GM18507 (cell line): ENCODE measurements at places on chromosomes 11 and 22.

GRCh38 chr22:45776313-45776585, 104.6 kb downstream of the ATXN10 start:
- no peak for DNase-seq

DNA sequence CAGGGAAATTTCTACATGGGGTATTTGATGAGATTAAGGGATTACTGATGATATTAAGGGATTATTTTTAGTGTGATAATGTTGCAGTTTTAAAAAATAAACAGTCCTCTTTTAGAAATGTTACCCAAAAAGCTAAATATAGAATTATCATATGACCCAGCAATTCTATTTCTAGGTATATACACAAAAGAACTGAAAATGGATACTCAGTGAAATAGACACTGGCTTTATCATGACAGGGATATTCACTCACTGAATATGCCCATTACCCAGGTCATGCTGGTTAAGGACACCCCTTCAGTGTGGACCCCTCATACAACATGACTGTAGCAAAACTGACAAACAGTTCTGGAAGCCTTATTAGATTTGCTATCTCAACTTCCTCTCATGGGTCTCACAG, 27.8 kb downstream of the USP28 start:
- no peak for DNase-seq

DNA sequence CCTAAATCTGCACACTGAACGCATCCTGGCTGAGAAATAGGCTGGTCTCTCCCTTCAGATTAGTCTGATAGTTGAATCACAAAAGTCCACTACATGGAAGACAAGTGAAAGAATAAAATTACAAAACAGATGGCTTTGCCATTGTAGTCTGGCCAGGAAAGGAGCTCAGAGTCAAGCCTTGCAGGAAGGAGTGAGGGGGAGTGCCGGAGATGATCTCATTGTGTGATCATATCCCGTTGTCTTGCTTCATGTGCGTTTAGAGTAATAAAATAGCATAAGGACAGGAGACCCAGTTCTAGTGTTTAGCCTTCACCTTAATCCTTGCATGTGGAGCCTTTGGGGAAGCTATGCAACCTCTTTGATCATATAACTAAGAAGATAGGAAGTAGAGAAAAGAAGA, 666.7 kb upstream of the RAG2 start:
- no peak for DNase-seq

DNA sequence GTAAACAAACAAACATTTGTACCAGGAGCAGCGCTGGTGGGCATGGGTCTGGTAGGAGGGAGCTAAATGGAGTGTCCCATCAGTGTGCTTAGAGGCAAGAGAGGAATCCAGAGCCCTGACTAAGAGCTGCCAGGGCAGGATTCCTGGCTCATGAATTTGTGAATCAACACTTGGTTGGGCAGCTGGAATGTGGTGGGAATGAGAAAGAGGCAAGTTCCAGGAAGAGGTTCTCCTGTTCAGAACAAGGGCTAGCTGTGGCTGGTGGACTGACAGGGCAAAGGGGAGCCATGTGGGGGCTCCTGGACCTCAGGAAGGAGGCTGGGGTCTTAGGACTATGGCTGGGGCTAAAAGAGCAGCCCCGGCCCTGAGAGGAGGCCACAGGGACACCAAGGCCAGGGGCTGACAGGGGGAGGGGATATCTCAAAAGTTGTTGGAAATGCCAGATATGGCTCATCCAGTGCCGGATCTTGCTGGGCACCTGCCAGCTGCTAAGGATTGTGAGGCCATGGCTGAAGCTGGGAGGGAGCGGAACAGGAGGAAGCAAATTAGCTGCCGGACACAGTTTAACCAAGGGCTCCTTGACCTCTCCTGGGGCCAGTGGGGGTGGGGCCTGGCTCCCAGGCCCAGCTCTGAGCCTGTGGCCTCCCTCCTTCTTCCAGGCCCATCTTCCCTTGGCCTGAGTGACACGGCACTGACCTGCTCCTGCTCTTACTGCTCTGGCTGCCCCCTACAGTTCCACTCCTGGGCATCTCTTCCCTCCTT, 14.6 kb upstream of the P2RY6 start:
- no peak for DNase-seq

GRCh38 chr11:19311308-19312030, 70.7 kb upstream of the E2F8 start:
- DNase-seq: peak; percentile 20

DNA sequence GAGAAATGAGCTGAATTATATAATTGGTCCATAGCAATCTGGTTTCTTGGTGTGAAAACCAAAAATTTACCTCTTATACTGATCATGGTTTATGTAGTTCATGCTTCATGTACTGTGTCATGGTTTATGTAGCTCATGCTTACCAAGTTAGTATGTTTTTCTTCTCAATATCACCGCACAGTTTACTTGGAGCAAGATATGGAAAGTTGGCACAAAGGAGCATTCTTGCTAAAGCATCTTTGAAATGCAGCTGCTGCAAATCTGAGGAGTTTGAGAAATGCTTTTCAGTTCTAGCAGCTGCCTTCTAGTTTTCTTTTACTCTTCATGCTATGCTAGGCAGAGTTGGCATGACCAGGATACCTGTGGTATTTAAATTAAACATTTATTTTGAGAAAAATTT, 4.5 kb downstream of the OR10G7 start:
- DNase-seq: no peak

DNA sequence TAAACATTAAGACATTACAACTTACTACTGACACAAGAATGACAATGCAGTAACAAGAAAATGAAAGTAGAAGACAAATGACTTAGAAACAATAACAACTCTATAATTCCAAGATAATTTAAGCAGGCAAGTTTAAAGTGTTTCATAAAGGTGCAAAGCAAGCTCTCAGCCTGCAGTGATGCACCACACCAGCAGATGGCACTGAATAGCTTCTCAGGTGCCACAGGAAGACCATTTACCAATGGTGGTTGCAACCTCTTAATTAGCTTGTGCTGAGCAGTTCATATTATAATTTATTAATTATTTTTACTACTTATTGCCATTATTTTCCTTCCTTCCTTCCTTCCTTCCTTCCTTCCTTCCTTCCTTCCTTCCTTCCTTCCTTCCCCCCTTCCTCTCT, 60.6 kb downstream of the NXPE2 start:
- peak; percentile 8 for DNase-seq

DNA sequence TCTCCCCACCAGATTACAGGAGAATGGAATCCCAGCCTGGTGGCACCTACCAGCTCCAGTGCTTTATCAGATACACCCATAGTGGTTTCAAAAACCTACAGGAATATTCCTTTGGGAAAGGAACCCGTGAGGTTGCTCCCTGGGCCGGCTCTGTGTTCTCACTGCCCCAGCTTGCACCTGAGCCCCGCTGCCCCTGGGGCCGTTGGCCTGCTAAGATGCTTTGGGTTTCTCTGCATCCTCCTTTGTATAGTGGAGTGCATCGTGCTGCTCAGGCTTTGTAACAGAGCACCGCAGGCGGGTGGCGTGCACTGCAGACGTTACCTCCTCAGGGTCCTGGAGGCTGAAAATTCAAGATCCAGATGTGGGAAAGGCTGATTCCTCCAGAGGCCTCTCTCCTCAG, 414.1 kb downstream of the BRD1 start:
- no peak for DNase-seq

GRCh38 chr22:37175414-37176281, 12.4 kb downstream of the C1QTNF6 start:
- no peak for DNase-seq

- no peak for DNase-seq
Observed at GRCh38 chr11:103798026-103798425, 238.4 kb upstream of the DDI1 start.

DNA sequence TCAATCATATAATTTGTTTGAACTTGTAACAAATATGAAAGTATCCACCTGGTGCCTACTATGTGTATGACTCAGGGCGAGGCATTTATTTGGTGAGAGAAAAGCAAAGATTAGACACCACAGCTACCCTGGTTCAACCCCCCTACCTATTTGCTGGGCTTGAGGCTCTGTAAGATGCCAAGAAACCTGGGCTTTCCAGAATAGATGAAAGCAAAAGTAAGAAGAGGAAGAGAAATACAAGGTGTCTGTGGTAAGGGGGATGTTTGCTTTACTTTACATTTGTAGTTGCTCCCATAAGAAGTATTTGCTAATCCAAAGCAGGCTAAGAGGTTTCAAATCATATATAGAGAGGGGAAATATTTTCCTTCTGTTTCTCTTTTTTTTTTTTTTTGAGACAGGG, 61.7 kb downstream of the DDI1 start:
- DNase-seq: no peak

- no peak for DNase-seq
Observed at GRCh38 chr22:25139062-25139461, 60.6 kb upstream of the CRYBB3 start.

GRCh38 chr22:34454598-34454997, 534.3 kb upstream of the LARGE1 start:
- DNase-seq: no peak

DNA sequence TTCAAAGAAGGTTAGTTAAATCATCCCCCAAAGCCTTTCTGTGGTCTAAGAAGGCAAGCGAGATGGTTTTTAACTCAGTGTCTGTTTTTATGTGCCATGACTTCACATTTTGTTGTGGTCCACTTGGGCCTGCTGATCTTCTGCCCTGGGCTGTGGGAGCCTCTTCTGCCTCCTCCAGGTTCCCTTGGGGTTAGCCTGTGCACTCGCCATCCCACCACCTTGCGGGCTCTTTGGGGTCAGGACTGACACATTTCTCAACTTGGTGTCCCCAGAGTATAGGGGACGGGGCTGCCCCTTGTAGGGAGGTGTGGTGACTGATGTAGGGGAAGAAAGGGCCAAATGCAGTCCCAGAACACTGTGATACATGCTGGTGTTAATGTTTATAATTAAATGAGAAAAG, 207.0 kb downstream of the TBC1D22A start:
- DNase-seq: peak; percentile 72

DNA sequence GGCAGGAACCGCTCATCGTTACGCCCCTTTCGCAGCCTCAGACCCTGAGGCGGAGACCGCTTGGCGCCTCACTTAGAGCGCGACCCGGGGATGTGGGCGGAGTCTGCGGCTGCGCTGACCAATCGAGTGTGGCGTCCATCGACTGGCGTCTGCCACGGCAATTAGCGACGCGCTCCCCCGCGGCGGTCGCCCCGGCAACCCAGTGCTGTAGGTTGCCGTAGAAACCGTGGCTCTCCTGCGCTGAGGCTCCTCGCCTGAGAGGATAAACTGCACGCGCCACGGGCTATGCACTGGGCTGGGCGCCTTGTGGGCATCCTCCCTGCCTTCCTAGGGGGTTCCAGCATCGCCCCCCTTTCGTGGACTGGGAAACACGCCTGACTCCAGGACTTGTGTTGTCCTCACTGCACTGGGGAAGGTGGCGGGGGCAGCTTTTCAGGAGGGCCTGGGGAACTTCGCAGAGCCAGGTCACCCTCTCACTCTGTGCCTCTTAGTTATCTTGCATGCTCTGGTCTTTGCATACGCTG, 701 bp upstream of the P2RX6 start:
- DNase-seq: peak; percentile 94

- DNase-seq: no peak
Observed at GRCh38 chr11:6604081-6604626, 580 bp downstream of the ILK start.

- DNase-seq: no peak
Observed at GRCh38 chr11:73221451-73221850, 3.4 kb downstream of the P2RY2 start.

GRCh38 chr11:128318856-128319474, 268.4 kb downstream of the ETS1 start:
- DNase-seq: peak; percentile 44

GRCh38 chr11:68714060-68714856, 29.9 kb downstream of the GAL start:
- DNase-seq: no peak

- DNase-seq: no peak
Observed at GRCh38 chr11:82720267-82721065, 13.2 kb downstream of the FAM181B start.

GRCh38 chr11:124756753-124757227, 4.7 kb upstream of the VSIG2 start:
- DNase-seq: no peak

- no peak for DNase-seq
Observed at GRCh38 chr11:126029237-126029636, 33.4 kb downstream of the CDON start.

GRCh38 chr11:111846636-111847035, 24.7 kb downstream of the ALG9 start:
- DNase-seq: no peak

DNA sequence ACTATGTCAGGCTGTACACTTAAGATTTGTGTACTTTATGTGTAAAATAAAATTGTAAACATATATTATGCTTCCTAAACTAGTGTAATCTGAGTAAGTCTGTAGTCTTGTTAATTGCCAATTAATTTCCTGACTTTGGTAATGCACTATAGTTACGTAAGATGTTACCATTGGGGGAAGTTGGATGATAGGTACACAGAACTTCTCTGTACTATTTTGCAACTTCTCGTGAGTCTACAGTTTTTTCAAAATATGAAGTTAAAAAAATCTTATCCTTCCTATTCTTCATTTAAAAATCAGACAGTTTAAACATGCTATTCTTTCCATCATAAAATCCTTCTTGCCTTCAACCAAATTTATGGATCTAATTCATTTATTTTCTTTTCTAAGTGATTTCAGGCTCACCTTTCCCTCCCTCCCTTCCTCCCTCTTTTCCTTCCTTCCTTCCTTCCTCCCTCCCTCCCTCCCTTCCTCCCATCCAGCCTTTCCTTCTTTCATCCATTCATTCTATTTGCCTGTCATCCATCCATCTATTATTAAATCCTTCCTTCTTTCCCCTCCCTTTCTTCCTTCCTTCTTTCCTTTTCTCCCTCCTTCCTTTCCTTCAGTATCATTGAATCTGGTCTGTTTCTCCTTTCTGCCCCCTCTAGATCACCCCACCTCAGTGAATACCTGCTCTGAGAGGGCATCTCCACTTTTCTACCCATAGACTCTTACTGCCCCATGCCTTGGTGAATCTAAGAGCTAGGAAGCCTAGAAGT, 22.1 kb upstream of the ASCC2 start:
- no peak for DNase-seq

GRCh38 chr22:29879753-29880152, 3.2 kb upstream of the MTMR3 start:
- no peak for DNase-seq

DNA sequence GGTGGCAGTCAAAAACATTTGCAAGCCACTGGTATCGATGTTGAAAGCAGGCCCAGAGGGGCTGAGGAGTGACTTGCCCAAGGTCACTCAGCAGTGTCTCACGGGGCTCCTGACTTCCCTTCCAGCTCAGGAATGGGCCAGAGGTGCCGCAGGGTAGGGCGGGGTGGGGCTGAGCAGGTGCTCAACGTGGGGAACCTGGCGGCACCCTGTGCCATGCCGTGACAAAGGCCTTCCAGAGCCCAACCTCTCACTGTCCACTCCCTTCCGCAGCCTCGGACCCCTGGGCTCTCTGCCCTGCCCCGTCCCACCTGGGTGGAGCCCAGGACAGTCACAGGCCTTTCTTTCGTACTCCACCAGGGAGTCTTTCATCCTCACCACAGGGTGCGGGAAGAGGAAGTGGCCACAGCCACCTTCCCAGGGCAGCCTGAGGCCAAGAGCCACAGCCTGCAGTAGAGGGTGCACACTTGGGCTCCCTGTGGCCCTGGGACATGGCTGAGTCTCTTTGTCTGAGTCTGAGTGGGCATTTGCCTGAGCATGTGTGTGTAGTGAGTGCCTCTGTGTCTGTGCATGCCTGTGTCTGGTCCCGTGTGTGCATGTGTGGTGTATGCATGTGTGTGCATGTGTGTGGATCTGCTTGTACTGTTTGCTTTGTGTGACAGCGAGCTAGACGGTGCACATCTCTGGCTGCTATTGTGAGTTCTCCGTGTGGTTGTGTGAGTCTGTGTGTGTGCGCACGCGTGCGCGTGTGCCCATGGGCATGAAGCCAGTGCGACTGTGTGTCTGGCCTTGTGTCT, 6.0 kb upstream of the LIF start:
- no peak for DNase-seq

GRCh38 chr22:39364714-39365491, 15.1 kb downstream of the SYNGR1 start:
- DNase-seq: no peak
